Spleen (tissue), 13 donors: ENCODE measurements at places on chromosomes 2 and 18. TPM values are rescaled to one million over a fixed set of nuclear protein-coding genes. Genes with fewer than 3 reads are reported as not detected.
A peak's percentile ranks its signal among the peaks of the same experiment; 100 is the strongest.

GRCh38 chr2:54085069-54085468, 30.3 kb upstream of the ACYP2 start:
- no peaks in the 10 kb centered on the region for H3K4me1 ChIP-seq
- no peak overlapping the region for H3K27ac ChIP-seq
- H3K4me3 ChIP-seq = no peak overlapping the region

DNA sequence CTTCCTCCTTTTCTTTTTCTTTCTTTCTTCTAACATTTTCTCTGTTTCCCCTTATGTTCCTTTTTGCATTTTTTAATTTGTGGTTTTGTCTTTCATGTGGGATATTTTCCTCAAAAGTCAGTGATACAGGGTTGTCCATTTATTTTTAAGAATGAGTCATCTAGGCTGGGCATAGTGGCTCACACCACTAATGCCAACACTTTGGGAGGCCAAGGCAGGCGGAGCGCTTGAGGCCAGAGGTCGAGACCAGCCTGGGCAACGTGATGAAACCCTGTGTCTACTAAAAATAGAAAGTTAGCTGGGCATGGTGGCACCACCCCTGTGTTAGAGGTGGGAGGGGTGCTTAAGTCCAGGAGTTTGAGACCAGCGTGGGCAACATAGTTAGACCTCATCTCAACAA, 35.8 kb downstream of the KATNAL2 start:
- no peaks in the 10 kb centered on the region for H3K4me1 ChIP-seq
- H3K27me3 ChIP-seq = no peaks in the 10 kb centered on the region
- DNase-seq = no peak
- H3K4me3 ChIP-seq = no peak overlapping the region

DNA sequence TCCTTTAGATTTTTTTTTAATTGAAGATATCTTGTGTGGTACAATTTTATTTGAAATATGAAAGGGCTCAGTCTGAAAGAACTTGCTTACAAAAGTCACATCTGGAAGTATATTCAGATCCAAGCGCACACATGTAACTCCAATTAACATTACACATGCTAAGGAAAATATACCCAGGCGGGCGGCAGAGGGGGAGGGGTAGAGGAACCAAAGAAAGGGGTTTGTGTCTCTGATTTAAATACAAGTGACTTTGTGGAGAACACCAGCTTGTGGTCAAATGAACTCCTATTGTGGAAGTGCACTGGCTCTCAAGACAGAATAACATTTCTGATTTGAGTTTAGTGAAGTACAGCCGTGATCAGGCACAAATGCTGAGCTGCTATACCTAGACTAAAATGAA, 280.2 kb upstream of the SOX11 start:
- no peak overlapping the region for H3K27ac ChIP-seq
- no peaks in the 10 kb centered on the region for H3K36me3 ChIP-seq
- no peak overlapping the region for H3K4me3 ChIP-seq
- H3K4me1 ChIP-seq = no peaks in the 10 kb centered on the region
- no peak for DNase-seq

The HRH4 gene
- total RNA-seq = 0.85 TPM

The DUSP28 gene
- 7.4 TPM for total RNA-seq

GRCh38 chr2:181461056-181461997, 4.1 kb downstream of the ITGA4 start:
- H3K27me3 ChIP-seq = no peaks in the 10 kb centered on the region
- peak overlapping the region; percentile 91 for H3K4me3 ChIP-seq
- H3K36me3 ChIP-seq = no peaks in the 10 kb centered on the region

The NEURL3 gene
- 0.98 TPM for total RNA-seq
